ENCODE measurements at places on chromosomes 2 and 18.
A peak's percentile ranks its signal among the peaks of the same experiment; 100 is the strongest.

- peak; percentile 20 for DNase-seq
Measured at GRCh38 chr2:218060118-218060517, 8.9 kb upstream of the RUFY4 start.

GRCh38 chr18:37873416-37873815 lies 307.8 kb upstream of the CELF4 start:
- DNase-seq: no peak

DNA sequence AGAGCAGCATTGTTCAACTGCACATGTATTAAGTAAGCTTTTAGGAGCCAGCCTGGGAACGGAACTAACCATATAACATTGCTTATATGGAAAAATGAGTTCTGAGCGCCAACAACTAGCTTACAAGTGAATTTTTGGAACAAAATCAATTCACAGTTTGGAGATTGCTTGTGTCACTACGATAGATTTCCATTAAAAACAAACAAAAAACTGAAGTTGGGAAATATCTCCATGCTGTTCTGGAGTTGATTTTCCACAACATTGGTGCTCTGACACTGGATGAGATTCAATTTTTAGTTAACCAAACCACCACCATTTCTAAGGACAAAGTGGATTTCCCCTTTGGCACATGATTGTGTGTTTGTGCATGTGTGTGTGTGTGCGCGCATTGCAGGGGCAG lies 56.9 kb upstream of the ZNF397 start:
- no peak for DNase-seq

DNA sequence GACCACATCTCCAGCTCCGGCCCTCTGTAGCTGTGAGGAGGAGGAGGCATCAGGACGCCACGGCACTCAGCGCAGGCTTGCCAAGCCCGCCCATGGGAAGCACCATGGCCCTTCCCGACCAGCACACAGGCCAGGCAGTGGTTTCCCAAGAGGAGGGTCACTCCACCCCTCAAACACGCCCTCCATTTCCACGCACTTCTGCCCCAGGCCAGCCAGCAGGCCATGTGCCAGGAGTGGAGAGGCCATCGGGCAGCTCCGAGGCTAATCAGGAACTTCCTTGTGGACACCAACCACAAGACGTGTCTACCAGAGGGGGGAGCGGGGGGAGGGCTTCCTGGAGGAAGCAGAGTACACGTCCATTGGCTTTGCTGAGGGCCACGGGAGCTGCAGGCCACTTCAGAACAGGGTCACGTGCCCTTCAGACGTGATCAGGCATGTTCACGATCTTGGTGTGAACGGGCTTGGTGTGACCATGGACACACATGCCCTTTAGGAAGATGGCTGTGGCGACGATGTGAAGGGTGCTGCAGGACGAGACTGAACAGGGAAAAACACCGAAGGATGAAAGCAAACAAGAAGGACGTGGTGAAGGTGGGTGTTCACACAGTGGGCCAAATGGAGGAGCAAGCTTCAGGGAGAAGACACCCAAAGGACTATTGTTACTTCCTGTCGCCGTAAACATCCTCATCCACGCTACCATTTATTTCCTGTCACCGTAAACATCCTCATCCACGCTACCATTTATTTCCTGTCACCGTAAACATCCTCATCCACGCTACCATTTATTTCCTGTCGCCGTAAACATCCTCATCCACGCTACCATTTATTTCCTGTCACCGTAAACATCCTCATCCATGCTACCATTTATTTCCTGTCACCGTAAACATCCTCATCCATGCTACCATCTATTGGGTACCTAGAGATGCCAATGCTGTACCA lies 6.5 kb upstream of the MTERF4 start:
- no peak for DNase-seq

DNA sequence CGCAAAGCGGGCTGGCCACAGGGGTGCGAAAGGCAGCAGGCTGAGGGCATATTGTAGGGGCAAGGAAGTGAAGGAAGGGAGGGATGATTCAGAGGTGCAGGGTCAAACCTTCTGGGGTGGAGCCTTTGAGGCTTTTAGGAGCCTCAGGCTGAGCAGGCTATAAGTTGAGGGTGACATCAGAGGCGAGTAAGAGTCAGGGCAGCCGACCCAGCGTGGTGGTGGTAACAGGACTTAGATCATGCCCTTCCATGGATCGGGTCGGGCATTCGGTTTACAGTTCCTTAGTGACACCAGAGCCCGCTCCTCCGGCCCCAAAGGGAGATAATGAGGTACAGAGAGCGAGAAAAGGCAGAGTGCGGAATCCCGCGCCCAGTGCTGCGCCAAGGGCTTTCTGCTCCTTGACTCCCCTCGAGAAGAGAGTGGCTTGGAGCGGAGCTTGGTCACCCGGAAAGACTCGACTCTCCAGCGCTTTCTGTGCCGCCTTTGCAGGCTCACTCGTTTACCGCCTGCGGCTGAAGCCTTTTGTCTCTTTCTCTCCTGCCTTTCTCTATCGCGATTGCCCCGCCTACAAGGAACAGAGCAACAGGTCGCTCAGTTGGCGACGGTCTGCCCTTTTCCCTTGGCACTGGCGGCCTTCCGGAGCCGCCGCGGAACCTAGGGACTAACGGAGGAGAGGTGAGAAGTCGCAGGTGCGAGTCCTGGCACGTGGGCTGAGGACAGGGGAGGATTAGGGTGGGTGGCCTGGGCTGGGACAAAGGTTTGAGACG lies 720 bp downstream of the LBX2 start:
- DNase-seq: peak; percentile 54

DNA sequence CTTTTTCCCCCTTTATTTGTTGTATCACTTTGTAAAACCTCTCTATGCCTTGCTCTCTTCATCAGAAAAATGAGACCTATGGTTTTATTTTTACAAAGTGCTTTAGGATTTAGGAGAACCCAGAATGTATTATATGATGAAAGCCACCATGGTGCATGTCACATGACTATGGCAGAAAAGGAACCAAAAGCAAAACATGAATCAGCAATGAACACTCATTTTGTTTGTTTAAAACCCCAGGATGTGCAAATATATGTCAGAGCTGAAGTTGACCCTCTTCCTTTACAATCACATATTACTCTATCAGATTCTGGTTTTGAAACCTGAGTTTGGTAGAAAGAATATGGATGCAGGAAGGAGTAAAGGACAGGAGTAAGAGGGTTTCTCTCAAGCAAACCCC lies 70.0 kb downstream of the FIGN start:
- peak; percentile 66 for DNase-seq

DNA sequence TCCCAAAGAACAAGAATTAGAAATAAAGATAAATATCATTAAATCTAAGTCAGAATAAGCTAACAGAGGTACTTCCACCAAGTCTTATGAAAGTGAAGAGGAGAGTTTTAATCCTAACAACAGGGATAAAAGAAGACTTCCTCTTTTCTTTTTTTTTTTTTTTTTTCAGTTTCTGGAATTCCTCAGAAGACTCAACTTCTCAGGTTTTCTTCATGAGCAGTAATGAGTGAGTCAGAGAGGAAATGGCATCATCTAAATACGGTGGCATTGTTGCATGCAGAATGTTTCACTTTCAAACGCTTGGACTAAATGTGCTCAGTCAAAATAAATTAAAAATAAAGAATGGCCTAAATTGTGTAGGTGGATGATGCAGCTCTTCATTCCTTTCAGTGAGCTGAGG lies 45.6 kb upstream of the ARHGAP15 start:
- DNase-seq: peak; percentile 70

DNA sequence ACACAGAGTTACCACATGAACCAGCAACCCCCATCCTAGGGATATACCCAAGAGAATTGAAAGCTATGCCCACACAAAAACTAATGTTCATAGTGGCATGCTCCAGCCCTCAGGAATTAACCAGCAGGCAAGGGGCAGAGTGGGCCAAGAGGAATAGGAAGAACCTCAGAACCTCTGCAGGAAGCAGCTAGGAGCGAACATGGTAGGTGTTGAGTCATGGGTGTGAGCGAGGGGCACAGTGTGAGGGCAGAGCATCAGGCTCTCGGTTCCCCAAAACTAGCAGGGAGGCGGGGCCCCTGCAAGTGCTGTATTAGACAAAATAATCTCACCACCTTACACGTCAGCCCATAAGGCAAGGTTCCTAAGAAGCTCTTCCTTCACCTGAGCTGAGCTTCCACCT lies 5.6 kb upstream of the RUFY4 start:
- peak; percentile 89 for DNase-seq

DNA sequence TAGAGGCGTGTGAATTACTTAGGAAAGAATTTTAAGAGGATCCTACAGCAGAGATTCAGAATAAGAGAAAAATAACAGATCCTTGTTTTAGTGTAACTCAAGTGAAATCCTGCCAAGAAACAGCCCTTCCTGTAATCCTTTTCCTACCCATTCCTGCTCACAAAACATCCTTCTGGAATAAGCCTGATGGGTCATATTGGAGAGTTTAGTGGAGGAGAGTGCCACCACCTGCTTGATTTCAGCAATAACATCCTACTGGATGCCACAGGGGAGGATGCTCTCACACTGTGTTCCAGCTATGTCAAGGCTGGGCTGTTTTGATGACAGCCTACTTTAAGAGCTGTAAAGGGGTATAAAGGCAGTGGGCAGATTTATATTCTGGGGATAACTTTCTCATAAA lies 54.8 kb upstream of the CCDC178 start:
- no peak for DNase-seq

DNA sequence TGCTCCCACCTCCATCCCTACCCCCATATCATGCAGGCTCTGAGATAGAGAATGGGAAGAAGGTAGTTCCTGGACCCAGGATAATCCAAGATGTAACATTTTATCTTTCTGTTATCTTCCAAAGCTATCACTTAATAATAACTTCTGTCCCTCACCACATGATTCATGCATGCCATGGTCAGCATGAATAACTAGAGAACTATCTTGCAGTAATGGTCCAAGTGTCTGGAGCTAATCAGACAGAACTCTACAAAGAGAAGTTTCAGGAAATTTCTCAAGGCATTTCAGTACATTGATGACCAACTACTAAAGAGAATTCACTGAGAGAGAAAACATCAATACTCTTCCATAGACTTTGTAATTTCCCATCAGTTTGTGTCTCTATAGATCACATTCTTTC lies 1469.7 kb upstream of the PIK3C3 start:
- DNase-seq: no peak

DNA sequence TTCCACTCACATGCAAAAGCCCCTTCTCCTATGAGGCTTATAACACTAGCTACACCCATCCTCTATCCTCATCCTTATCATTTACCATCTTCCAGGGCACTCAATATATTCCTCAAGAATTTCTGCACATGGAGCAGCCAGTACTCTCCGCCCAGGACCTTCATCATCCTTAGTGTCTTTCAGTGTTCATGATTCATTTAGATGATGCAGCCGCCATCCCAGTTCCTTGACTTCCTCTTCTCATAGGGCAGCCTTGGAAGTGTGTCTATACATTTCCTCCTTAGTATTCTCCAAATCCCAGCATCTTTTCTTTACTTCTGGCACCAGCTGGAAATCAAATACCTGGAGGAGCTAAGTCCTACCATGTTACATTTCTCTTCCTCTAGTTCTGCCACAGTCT lies 3.0 kb upstream of the ITSN2 start:
- DNase-seq: peak; percentile 12

GRCh38 chr2:47310801-47311560 lies 92.0 kb upstream of the MSH2 start:
- no peak for DNase-seq

DNA sequence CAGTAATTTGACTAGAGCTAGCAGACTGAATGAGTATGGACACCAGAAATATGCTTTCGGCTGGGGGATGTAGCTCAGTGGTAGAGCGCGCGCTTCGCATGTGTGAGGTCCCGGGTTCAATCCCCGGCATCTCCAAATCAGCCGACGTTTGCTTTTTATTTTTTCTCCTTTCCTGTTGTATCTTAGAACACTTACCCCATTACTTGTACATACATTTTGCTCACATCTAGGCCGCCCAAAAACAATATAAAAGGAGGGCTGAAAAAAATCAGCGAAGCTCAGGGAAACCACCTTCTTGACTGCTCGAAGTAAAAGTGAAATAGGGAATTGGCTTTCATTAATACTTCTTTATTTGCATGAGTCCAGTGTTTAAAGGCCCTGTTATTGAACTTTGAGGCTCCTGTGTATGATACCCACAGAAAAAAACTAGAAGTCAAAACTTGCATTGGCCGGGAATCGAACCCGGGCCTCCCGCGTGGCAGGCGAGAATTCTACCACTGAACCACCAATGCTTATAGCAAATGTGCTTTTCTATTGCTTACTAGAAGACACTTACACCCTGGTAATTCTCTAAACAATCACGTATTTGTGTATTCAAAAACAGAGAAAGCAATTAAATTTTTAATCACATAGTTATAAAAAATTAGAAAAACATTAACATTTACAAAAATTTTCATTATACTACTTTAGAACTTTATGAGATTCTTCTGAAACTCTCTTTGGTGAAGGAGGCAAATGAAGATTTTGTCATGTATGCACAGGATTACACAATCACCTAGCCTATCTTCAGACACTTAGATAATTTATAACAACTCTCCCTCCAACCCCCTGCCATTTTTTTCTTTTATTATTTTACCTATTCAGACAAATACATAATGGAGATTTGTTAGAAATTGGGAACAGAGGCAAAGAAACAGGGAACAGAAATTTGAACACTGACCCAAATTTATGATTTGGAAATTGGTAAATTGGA lies 35.2 kb upstream of the GPD2 start:
- DNase-seq: peak; percentile 76

DNA sequence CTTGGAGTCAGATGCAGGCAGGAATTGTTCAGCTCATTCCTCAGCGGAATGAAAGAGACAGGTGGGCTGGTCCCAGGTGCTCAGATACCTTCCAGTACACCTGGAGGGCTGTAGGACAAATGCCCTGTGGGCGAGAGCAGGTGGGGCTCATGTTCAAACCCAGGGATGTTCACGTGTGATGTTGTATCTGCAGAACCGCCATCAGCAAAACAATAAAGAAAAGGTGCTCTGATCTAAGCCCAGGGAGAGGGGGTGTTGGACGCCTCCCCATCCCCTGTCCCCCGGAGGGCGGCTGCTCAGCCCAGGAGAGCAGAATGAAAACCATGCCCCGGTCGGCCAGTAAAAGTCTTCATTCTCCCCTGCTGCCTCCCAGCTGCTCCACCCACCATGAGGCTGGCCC lies 197.4 kb downstream of the HAUS1 start:
- no peak for DNase-seq

- DNase-seq: no peak
Measured at GRCh38 chr2:74759986-74760385, 73.9 kb upstream of the HK2 start.

- no peak for DNase-seq
Measured at GRCh38 chr2:176383836-176384442, 114.7 kb downstream of the MTX2 start.

DNA sequence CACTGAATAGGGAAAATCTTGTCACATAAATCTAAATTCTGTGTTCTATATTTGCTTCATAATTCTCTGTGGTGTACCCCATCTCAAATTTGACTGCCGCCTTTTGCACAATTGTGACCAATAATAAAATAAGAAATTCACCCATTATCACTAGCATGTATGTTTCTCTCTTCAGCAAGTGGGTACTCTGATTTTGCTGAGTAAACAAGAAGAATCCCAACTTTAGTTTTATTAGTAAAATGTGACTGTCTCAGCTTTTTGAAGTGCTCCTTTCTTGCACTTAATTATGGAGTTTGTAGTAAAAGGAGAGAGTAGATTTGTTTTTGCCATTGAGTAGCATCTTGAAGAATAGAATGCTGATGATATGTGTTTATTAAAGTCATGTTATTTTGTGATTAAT lies 16.1 kb downstream of the ITPRID2 start:
- DNase-seq: no peak

GRCh38 chr18:48676756-48677368 lies 138.0 kb downstream of the CTIF start:
- DNase-seq: peak; percentile 52

All from MV-4-11 (cell line).